Stimulated activated CD8-positive, alpha-beta memory T cell treated with anti-CD3 and anti-CD28 coated beads, Interleukin-15, amount 100 ng/mL, for 4 hours (primary cell): ENCODE measurements at places on chromosomes 3 and 15.

DNA sequence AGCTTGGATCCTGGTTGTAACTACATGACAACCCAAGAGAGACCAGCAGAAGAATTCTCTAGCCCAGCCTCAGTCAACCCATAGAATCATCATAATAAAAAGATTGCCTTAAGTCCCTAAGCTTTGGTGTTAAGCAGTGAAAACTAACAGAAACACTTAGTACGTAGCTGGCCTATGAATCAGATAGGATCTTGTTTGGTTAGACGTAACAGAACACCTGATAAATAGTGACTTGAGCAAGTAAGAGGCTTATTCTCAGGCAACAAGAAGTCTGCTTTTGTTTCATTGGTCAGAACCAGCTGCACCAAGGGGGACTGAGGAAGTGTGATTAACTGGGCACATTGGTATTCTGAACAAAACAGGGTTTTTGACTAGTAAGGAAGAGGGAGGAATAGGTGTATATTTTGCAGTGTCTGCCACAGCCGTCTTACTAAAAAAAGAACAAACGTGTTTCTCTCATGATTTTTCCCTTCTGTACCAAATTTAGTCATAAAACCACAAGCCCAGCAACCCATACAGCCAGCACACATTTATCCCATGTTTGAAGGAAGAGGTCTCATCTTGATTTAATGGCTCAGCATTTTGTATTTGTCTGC lies 53.3 kb upstream of the GLCE start:
- DNase-seq: no peak

DNA sequence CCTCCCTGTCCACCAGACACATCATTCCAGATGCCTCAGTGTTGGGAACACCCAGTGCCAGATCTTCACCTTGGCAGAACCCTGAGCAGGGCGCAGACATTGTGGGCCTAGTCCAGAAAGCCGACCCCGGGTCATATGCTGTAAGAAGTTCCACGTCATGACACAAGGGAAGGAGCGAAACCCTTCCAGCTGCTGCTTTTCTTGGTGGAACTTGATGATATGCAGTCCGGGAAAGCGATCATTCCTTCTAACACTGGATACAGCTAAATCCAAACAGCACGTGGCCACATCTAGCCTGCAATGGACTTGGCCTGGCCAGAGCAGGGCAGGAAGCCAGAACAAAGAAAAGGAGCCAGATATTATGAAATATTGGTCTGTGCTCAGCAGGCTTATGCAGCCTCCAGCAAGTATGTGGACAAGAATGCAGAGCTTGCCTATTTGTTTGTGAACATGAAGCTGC lies 22.0 kb downstream of the GASK1A start:
- DNase-seq: no peak

DNA sequence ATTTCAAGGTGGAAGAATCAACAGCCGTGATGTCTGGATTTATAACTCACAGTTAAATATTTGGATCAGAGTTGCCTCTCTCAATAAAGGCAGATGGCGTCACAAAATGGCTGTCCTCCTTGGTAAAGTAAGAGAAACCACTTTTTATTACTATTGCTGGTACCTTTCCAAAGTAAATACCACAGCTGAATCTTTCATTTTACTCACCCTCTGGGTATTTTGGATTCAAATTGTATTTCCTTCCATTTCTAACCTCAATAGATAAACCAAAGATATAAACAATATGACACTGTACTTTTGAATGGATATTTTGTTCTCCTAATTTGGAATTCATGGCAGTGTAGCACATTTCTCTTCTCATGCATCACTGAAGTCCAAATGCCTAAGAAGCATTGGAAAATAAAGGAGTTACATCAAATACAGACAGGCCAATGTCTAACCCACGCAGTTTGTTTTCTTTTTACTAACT lies 29.5 kb downstream of the KLHL24 start:
- no peak for DNase-seq

- DNase-seq: no peak
Observed at GRCh38 chr3:66958067-66958466, 40.0 kb upstream of the KBTBD8 start.

- no peak for DNase-seq
Observed at GRCh38 chr15:86231864-86232721, 152.4 kb downstream of the AGBL1 start.

GRCh38 chr3:128735287-128735686 lies 9.3 kb downstream of the RAB7A start:
- no peak for DNase-seq

DNA sequence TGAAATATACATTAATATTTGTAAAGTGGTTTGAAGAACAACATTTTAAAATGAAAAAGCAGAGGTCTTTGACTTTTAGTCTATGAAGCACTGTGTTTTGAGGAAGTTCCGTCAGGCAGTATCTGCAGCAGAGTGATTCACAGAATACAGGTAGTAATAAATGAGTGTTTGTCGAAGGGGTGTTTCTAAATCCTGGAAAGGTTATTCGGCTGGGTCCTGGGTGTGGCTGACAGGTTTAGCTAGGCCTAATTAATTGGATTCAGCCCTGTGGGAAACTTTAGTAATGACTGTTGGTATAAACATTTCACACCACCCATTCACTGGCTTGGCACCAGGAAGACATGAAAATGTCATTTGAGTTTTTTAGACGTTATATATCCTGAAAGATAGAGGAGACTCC lies 51.3 kb downstream of the TIPARP start:
- DNase-seq: no peak

GRCh38 chr15:61656391-61656790 lies 403.9 kb downstream of the VPS13C start:
- no peak for DNase-seq

- DNase-seq: no peak
Observed at GRCh38 chr3:30894521-30895251, at the start of gene GADL1. TSS of gene GADL1 (minus strand) at chr3:30894661. CDS start at chr3:30894614, 47 bp downstream.

GRCh38 chr3:69999140-70000027 lies at the start of gene SAMMSON:
TSS of gene SAMMSON (plus strand) at chr3:69999733.
- no peak for DNase-seq

GRCh38 chr3:64743887-64744243 lies 56.1 kb upstream of the ADAMTS9 start:
- DNase-seq: no peak

GRCh38 chr15:65375871-65376607 lies 1.8 kb downstream of the IGDCC3 start:
- no peak for DNase-seq

DNA sequence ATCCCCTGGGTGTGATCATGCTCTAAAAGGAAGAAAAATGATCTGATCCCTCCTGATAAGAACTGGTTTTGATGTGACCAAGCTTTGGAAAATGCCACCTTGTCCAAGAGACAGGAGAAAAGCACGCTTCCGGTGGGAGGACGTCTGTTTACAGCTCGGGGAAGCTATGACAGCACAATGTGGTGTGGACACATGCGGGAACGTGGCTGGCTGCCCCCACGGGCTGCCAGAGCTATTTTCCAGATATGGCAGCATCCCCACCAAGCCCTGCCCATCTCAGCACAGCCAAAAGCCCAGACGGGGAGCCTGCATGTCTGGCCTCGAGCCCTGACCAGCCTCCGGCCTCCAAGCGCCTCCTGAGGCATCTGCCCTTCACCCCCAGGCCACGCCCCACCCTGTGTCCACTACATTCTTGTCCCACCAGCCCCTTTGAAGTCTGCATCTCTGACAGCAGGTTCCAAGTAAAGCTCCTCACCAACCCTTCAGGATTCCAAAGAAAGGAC lies 63.2 kb upstream of the HRH1 start:
- DNase-seq: no peak

DNA sequence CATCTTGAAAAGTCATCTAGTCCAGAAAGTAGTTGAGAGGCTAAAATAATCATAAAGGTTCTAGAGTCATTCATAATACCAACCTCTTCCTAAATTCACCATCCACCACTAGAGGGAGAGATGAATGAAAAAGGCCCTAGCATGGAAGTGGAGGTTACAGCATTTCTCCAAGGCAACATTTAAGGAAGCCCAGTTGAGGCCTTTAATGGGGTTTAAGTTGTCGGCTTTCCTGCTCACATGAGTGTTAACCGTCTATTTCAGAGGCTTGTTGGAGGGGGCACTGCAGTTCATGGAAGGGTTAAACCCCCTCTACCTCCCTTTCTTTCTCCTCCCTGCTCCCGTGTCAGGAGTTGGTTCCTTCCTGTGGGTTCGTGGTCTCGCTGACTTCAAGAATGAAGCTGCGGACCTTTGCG lies 3.8 kb upstream of the SLCO3A1 start:
- no peak for DNase-seq

DNA sequence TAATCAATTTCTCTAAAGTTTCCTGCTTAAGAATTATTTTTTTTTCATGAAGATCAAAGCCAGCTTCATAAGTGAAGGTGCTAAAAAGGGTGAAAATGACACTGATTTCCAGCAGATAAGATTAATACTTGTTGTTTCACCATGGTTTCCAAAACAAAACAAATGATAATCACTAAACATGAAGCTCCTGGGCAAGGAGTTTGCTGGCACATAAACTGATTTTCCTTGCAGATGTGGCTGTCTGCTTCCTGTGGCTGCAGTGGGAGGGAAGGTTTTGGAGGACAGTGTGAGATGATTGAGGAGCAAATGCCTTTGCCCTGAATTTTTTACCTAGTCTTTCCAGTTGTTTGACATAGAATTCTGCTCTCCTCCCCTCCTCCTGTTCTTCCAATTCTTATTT lies 228.8 kb downstream of the DIPK2A start:
- no peak for DNase-seq

GRCh38 chr15:52252781-52253180 lies 42.8 kb downstream of the MYO5C start:
- DNase-seq: no peak

DNA sequence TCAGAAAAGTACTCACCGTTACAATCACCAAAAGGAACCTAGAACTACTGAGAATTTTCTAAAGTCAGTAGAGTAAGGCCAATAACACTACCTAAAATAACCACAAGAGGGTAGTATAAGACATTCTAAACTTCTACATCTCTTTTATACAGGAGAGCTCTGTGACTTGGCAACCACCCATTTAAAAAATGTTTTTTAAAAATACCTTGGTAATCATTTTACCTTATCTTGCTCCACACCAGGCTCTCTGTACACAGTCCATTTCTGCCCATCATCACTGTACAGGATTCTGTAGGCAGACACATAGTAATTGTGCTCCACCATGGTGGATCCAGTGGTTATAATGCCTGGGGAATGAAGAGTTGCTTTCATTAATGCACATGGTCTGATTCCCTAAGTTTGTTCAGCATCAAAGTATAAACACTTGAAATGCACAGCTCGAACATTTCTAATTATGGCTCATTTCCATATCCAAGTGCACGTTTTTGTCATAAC lies 54.5 kb downstream of the ST3GAL6 start:
- no peak for DNase-seq

GRCh38 chr3:16079519-16079918 lies 95.0 kb upstream of the GALNT15 start:
- DNase-seq: no peak

- DNase-seq: no peak
Observed at GRCh38 chr3:171397089-171397488, 63.1 kb downstream of the TNIK start.

DNA sequence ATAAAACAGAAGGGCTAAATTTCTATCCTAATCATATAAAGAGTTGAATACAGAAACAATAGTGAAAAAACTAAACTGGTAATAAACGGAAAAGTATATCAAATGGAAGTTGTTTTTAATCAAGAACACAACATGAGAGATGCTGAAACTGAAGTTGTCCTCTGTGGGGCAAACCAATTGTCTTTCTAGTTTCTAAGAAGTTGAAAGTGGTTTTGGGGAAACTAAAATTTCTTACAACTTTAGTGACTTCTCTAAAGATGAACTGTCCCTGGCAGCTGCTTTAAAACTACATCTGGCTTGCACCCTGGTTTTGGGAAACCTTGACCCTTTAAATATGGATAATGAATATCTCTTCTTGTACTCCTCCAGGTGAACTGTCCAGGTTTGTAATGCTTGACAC lies 155.6 kb downstream of the ADAM10 start:
- DNase-seq: no peak

DNA sequence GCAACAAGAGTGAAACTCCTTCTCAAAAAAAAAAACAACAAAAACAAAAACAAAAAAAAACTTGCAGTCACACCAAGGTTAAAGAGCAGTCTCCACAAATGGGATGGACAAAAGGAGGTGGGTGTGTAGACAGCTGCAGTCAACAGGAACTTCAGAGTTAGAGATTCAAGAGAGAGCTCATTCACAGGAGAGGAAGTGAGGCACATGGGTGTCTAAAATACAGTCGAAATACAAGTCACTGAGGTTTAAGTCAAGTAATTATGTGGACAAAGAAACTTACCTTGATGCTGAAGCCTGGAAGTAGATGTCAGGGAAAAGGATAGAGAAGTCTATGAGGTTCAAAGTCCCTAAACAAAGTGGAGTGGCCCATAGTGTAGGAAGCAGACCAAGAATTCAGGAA lies 14.8 kb downstream of the MRPS11 start:
- DNase-seq: no peak

- no peak for DNase-seq
Observed at GRCh38 chr3:123332124-123332641, 116.7 kb downstream of the ADCY5 start.

GRCh38 chr3:107217172-107217571 lies 160.1 kb upstream of the CCDC54 start:
- DNase-seq: no peak

DNA sequence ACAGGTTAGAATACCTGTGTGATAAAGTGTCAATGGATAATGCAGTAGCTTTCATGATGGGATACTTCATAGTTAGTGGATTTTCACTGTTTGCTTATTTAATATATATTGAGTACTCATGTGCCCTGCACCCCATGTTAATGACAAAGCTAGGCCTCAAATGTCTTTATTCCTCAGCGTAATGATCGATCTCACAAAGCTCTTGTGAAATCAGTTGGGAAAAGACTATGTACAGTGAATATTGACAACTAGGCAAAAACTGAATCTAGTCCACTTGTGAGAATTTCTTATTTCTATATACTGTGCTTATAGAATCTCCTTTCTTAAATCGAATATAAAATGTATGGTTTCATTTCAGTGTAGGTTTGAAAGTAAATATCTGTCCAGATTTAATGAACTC lies 17.9 kb downstream of the SMC4 start:
- DNase-seq: no peak
